ENCODE measurements at places on chromosomes 11 and 22. TPM values are rescaled to one million over a fixed set of nuclear protein-coding genes. Genes with fewer than 3 reads are reported as not detected.

DNA sequence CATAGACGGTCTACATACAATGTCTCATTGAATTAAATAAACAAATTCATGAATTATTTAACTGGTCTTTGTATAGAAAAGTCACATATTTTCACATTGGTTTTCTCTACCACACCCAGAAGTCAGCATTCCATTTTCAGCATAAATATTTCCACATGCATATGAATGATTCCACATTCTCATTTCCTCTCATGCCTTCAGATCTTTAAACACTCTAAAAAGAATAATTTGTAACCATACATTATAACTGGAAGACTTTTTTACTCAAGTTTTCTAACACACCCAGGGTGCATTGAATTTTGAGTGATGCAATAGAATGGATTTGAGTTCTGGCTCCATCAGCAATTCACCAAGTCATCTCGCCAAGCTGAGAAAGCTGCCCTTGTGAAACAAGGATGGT lies 501.8 kb upstream of the TENM4 start:
- no peaks in the 10 kb centered on the region for H3K4me1 ChIP-seq
- H3K36me3 ChIP-seq: no peaks in the 10 kb centered on the region
- no peaks in the 10 kb centered on the region for H3K27me3 ChIP-seq
- H3K4me3 ChIP-seq: no peak overlapping the region

GRCh38 chr11:82976786-82977185 lies 75.2 kb downstream of the DDIAS start:
- no peak for DNase-seq
- no peak overlapping the region for H3K27ac ChIP-seq
- H3K4me3 ChIP-seq: no peak overlapping the region
- no peaks in the 10 kb centered on the region for H3K27me3 ChIP-seq

GRCh38 chr11:112899235-112900006 lies 61.8 kb upstream of the NCAM1 start:
- no peaks in the 10 kb centered on the region for H3K36me3 ChIP-seq
- DNase-seq: no peak
- H3K4me3 ChIP-seq: no peak overlapping the region

DNA sequence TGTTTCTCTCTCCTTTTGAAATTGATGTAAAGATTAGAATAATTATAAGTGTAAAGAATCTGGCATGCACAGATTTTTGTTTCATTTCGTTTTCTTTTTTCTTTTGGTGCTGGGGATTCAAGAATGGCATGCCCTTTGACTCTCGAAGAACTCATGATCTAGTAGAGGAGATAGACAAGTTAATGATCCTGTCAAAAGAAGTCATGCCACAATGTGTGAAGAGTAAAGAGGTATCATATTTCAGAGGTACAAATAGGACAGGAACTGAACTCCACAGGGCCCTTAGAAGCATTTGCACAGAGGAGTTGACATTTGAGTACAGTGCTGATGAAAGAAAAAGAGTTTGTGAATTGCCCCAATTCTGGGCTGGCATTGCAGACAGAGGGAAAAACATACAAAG lies 708.0 kb upstream of the ARHGAP42 start:
- no peaks in the 10 kb centered on the region for H3K4me1 ChIP-seq
- H3K4me3 ChIP-seq: no peak overlapping the region
- no peak for DNase-seq
- no peaks in the 10 kb centered on the region for H3K27me3 ChIP-seq
- no peaks in the 10 kb centered on the region for H3K36me3 ChIP-seq

DNA sequence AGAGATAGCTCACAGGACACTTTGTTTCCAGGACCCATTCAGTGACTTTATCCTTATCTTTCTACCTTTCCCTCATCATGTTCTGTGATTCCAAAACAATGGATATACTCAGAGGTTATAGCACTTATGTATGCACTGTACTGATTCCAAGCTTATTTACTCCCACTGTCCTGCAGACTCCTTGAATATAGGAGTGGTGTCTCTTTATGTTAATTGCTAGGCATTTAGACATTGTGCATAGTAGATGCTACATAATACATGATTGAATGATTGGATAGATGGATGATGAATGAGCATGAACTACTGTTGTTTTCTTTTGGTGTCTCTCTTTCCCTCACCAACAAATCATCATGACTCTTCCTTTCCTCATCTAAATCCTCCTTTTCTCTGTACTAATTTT lies 279.1 kb upstream of the RAG2 start:
- DNase-seq: no peak
- H3K4me3 ChIP-seq: no peak overlapping the region
- H3K36me3 ChIP-seq: no peaks in the 10 kb centered on the region
- no peaks in the 10 kb centered on the region for H3K27me3 ChIP-seq
- no peak overlapping the region for H3K27ac ChIP-seq

- H3K4me3 ChIP-seq: no peak overlapping the region
- no peak overlapping the region for H3K27ac ChIP-seq
- H3K36me3 ChIP-seq: no peaks in the 10 kb centered on the region
- DNase-seq: no peak
Measured at GRCh38 chr11:10108915-10109680, 184.9 kb downstream of the SBF2 start.

DNA sequence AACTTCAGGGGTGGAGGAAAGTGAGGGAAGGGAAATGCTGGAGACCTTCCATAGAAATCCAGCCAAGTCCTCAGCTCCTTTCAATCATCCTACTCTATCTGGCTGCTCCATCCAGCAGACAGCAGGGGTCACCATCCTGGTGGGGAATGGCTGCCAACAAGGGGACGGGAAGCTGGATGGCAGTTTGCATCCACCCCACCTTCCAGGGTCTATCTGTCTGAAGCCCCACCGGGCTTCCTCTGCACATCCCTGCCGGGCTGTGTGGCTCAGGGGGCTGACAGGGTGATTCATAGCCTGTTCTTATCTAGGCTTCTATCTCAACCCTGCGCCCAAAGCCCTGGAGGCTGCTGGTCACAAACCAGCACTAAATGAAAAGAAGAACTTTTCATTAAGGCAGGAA lies 1.1 kb downstream of the SYTL2 start:
- H3K27ac ChIP-seq: no peak overlapping the region
- no peak for DNase-seq
- H3K36me3 ChIP-seq: no peaks in the 10 kb centered on the region
- no peaks in the 10 kb centered on the region for H3K4me1 ChIP-seq
- H3K27me3 ChIP-seq: no peaks in the 10 kb centered on the region
- H3K4me3 ChIP-seq: peak overlapping the region; percentile 54

DNA sequence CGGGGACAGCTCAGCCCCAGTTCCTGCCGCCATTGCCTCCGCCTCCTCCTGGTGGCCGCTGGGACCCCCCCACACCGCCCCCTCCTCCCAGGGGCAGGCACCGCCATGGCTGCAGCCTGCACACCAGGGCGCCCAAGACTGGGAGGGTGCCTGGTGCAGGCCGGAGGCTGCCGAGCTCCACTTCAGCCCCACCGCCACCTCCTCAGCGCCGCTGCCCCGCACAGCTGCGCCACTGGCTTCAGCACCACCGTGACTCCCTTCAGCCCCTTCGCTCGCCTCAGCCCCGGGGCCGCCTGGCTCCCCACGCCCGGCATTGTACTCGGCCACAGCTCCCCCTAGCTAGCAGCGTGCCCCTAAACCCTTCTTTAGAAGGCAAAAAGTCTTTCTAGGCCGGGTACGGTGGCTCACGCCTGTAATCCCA lies 131.1 kb downstream of the CRYBB2 start:
- no peaks in the 10 kb centered on the region for H3K27me3 ChIP-seq
- H3K36me3 ChIP-seq: no peaks in the 10 kb centered on the region
- peaks cover 12% of the 10 kb centered on the region for H3K4me1 ChIP-seq
- H3K27ac ChIP-seq: no peak overlapping the region

- no peaks in the 10 kb centered on the region for H3K36me3 ChIP-seq
- H3K4me3 ChIP-seq: no peak overlapping the region
- no peak for DNase-seq
- H3K4me1 ChIP-seq: no peaks in the 10 kb centered on the region
Measured at GRCh38 chr11:106625566-106625965, 392.7 kb downstream of the GUCY1A2 start.

DNA sequence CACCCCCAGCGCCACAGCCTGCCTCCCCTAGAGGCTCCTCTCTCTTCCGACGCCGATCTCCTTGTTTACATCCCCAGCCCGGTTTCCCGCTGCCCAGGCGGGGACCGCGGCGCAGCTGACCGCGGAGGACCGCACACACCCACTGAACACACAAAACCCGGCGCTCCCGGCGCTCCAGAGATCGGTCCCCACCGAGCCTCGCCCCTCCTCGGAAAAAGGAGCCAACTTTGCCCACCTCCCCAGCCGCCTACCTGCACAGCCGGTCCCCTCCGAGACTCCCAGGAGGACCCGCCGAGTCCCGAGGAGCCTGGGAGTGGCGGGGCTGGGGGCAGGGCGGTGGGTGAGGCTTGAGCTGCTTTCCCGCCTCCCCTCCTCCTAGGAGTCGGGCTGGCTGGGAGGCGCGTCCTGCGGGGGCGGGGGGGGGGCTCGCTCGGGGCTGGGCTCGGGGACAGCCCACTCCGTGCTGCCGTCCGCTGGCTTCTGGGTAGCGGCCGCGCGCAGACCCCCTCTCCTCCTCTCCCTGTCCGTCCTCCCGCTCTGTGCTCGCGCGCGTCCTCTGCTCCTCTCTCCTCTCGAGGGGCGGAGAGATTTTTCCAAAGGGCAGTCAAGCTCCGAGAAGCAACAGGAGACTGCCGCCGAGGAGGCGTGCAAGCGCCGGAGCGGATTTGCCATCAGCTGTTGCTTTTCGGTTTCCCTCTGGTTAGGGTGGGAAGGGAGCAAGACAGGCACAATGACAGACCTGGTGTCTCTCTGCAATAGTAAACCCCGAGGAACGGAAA lies at the start of gene FXYD6:
Gene FXYD6, minus strand, starts transcription at position 318 of the 779 bp plus-strand sequence. CDS start 33,882 bp downstream, outside the sequence.
- H3K4me1 ChIP-seq: no peaks in the 10 kb centered on the region
- no peaks in the 10 kb centered on the region for H3K36me3 ChIP-seq
- H3K27ac ChIP-seq: peak within 1 kb of the TSS; percentile 78
- no peaks in the 10 kb centered on the region for H3K27me3 ChIP-seq
- peak within 1 kb of the TSS; percentile 48 for H3K4me3 ChIP-seq
- no peak for DNase-seq

GRCh38 chr11:71310184-71310583 lies 57.8 kb upstream of the SHANK2 start:
- no peak for DNase-seq
- H3K27me3 ChIP-seq: no peaks in the 10 kb centered on the region
- no peak overlapping the region for H3K4me3 ChIP-seq
- H3K4me1 ChIP-seq: no peaks in the 10 kb centered on the region
- H3K36me3 ChIP-seq: no peaks in the 10 kb centered on the region

DNA sequence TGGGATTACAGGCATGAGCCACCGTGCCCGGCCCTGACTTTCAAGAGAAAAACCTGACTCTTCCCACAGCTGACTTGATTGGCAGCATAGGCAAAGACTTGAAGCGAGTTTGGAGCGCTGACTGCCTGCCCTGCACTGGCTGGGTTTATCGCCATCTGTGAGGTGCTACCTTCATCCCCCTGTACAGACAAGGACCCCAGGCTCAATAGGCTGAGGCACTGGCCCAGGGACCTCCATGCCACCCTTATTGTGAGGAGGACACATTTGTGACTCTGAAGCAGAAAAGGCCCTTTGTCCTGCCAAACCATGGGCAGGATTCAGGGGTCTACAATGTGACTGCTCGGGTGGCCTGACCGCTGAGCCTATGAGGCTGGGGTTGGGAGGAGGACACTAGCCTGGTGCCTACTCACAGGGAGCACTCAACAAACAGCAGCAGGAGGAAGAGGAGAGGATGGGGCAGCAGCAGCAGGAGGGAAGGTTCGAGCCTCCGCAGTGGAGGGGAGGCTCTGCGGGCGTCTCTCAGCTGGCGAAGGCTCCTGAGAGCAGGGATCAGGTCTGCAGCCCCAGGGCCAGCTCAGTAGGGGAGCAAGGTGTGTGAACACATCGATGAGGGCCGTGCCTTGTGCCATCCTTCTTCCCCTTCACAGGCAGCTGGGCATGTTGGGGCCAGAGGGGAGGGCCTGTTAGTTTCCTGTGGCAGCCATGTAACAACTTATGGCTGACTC lies 72.9 kb upstream of the WNT7B start:
- peak; percentile 19 for DNase-seq
- no peak overlapping the region for H3K27ac ChIP-seq
- H3K27me3 ChIP-seq: no peaks in the 10 kb centered on the region
- no peaks in the 10 kb centered on the region for H3K36me3 ChIP-seq

DNA sequence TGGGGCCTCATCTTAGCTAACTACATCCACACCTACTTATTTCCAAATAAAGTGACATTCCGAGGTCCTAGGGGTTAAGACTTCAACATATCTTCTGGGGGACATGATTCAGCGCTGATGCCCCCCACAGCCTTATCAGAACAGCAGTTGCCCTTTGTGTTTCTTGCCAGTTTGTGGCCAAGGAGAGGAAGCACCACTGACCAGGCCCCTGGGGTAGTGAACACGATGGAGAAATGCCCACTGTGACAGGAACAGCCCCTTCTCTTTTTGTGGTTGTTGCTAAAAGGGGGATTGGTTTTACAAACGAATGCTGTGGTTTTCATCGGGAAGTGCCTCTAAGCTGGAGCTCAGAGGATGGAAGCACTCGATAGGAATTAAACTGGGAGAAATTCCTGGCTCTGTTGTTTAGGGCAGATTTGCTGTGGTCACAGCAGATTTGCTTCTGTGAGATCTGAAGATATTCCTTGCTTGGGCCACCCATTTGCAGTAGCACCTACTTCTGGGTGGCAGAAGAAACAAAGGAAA lies 88.8 kb downstream of the ABTB2 start:
- peaks cover 7% of the 10 kb centered on the region for H3K4me1 ChIP-seq
- no peak overlapping the region for H3K4me3 ChIP-seq
- no peaks in the 10 kb centered on the region for H3K36me3 ChIP-seq
- no peaks in the 10 kb centered on the region for H3K27me3 ChIP-seq
- no peak for DNase-seq
- H3K27ac ChIP-seq: no peak overlapping the region

DNA sequence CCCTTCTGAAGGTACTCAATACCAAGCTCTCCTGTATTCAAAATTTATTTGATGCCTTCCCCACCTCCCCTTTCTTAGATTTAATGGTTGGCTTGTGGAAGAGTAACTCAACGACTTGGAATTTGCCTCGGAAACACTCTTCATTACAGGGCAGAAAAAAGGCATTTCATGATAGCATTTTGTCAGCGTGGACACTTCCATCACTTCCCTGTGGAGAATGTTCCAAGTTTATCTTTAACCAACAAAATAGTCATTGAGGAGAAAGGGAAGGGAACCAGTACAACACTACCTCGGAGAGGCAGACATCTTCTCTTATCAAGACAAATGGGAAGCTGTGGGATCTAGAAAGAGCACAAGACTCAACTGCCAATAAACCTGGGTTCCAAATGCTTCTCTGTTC lies 177.2 kb upstream of the MTMR2 start:
- H3K27ac ChIP-seq: no peak overlapping the region
- no peak overlapping the region for H3K4me3 ChIP-seq
- H3K4me1 ChIP-seq: no peaks in the 10 kb centered on the region
- DNase-seq: no peak

- H3K4me3 ChIP-seq: no peak overlapping the region
- H3K4me1 ChIP-seq: no peaks in the 10 kb centered on the region
- no peak overlapping the region for H3K27ac ChIP-seq
Measured at GRCh38 chr11:64713016-64713707, 9.8 kb downstream of the NRXN2 start.

DNA sequence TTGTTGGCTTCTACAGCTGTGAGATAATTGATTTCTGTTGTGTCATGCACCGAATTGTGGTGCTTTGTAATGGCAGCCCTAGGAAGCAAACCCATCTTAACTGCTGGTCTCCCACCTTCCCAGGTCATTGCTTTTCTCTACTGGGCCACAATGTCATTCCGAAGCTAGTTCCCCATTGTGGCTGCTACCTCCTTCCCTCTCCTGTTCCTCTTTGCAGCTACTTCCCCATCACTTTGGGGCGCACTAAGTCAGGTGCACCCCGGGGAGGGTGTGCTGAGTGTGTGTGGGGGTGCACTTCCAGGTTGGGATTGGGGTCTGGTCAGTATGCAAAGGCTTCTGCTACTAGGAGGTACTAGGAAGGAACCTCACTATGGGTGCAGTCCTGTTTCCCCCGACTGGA lies 109.3 kb downstream of the ST3GAL4 start:
- H3K36me3 ChIP-seq: no peaks in the 10 kb centered on the region
- H3K4me1 ChIP-seq: no peaks in the 10 kb centered on the region
- H3K27me3 ChIP-seq: no peaks in the 10 kb centered on the region

TRIM48 gene
- total RNA-seq: not detected

TRIM44 gene
- total RNA-seq: 37.1 TPM

KLHDC7B gene
- total RNA-seq: not detected

TMEM86A gene
- 3.9 TPM for total RNA-seq

Measured in right lobe of liver (tissue), 6 donors.